ENCODE measurements at places on chromosomes 1 and 21. TPM values are rescaled to one million over a fixed set of nuclear protein-coding genes. Genes with fewer than 3 reads are reported as not detected.

DNA sequence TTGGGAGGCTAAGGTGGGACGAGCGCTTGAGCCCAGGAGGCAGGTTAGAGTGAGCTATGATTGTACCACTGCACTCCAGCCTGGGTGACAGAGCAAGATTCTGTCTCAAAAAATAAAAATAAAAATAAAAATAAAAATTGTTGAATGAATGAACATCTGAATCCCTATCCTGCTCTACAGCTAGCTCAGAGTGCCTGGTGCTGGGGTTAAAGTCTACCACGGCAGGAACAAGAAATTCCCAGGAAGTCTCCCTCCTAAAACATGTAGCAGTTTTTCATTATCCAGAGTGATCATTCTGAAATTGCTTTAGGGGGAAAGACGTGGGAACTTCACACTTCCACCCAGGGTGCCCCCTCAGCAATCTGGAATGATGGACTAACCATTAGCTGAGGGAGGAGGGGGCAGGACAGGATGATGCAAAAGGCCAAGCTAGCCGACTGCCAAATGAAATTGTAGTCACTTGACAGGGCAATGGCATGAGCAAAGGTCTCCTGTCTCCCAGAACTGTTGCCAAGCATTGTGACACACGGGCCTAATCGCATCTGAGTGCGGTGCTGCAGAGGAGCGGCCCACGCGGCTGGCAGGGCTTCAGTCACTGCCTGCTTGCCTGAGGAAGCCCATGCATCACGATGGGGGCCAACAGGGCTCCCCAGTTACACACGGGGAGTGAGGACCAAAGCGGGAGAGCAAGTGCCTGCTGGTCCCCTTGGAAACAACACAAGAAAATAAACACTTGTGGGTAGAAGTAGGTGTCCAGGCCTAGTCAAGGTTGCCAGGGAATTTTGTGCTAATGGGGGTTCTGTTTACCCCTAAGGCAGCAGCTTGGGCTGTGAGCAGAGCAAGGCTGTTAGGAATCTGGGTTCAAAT is 85.7 kb downstream of the NENF start:
- H3K36me3 ChIP-seq: no peaks in the 10 kb centered on the region
- H3K27ac ChIP-seq: peak overlapping the region; percentile 42

DNA sequence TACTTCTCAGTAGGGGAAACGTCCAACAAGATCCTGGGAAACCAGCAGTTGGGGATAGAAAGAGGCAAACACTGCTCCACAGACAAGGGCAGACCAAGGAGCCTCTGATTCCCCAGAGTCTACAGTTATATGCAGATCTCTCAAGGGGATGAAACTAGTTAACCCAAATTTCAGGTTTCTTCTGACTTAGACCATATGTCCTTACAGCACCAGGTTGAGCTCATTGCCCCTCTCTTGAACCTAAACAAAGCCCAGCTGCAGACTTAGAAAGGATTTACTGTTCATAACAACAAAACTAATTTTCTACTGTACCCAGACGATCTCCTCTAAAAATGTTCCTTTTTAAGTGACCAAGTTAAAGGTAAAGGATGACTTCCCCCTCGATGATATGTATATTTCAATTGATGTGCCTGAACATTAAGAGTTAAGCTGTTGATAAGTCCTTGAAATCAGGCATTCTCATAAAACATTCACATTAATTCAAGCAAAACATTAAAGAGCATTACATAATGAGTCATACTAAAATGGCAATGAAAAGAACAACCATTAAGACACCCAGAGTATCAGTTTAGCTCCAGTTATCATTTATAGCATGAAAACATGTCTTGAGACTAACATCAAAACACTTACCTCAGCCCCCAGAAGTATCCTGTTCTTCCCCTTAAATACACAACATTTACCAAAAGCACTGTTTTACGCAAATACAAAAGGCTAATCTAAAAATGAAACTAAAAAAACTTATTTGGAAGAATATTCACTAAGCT is 24.1 kb downstream of the SMYD3 start:
- H3K4me3 ChIP-seq: no peak overlapping the region
- no peaks in the 10 kb centered on the region for H3K36me3 ChIP-seq

Gene S100A3
- total RNA-seq: 0.75 TPM

- DNase-seq: no peak
- H3K36me3 ChIP-seq: no peaks in the 10 kb centered on the region
- no peak overlapping the region for H3K4me3 ChIP-seq
- no peak overlapping the region for H3K27ac ChIP-seq
Observed at GRCh38 chr21:31198575-31198974, 145.5 kb downstream of the TIAM1 start.

DNA sequence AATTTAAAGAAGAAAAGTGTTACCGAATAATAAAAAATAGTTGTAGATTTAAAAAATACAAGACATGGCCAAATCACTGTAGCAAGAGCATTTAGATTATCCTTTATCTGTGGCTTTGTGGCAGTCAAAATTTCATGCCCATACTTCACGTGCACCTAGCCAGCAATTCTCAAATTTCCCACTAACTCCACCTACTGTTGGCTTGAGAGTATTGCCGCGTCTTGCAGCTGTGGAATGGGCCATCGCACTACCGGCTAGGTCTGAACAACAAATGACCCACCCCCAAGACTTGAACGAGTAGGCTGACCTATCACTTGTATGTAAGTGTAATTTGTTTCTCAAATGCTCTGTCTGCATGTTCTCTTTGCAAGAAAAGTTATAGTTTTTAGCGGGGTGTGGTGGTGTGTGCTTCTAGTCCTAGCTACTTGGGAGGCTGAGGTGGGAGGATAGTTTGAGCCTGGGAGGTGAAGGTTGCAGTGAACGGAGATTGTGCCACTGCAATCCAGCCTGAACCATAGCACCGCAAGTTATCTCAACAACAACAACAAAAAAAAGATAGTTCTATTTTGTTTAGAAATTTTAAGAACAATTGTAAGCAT is 4.1 kb downstream of the KRTAP13-4 start:
- no peaks in the 10 kb centered on the region for H3K4me1 ChIP-seq
- no peaks in the 10 kb centered on the region for H3K36me3 ChIP-seq
- no peak overlapping the region for H3K4me3 ChIP-seq

Data from heart left ventricle (tissue), 16 donors.